ENCODE measurements at places on chromosomes 3 and 15. TPM values are rescaled to one million over a fixed set of nuclear protein-coding genes. Genes with fewer than 3 reads are reported as not detected.
A peak's percentile ranks its signal among the peaks of the same experiment; 100 is the strongest.

Gene TRH
- not detected for total RNA-seq

Gene SPINK8
- not detected for total RNA-seq

Gene CCR8
- not detected for total RNA-seq

Gene TMEM207
- total RNA-seq = not detected

Gene SAMMSON
- not detected for total RNA-seq

DNA sequence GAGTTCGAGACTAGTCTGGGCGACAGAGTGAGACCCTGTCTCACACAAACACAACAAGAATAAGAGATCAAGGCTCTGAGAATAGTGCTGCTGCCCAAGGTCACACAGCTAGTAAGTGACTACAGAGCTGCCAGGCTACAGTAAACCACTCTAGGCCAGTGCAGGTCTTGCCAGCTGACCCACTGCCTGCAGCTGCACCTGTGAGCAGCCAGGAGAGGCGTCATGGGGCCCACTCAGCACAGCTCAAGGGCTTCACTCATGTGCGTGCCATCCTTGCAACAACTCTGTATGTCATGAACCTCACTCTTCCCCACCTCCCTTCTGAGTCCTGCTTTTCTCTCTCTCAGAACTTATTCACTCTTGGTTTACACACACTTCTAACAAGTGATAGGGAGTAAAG lies 176.7 kb downstream of the SMAD6 start:
- no peak for DNase-seq
- H3K4me1 ChIP-seq = peaks cover 35% of the 10 kb centered on the region
- H3K4me3 ChIP-seq = no peak overlapping the region

- no peaks in the 10 kb centered on the region for H3K4me1 ChIP-seq
- H3K27me3 ChIP-seq = no peaks in the 10 kb centered on the region
Observed at GRCh38 chr15:63716929-63717328, 116.8 kb downstream of the HERC1 start.

DNA sequence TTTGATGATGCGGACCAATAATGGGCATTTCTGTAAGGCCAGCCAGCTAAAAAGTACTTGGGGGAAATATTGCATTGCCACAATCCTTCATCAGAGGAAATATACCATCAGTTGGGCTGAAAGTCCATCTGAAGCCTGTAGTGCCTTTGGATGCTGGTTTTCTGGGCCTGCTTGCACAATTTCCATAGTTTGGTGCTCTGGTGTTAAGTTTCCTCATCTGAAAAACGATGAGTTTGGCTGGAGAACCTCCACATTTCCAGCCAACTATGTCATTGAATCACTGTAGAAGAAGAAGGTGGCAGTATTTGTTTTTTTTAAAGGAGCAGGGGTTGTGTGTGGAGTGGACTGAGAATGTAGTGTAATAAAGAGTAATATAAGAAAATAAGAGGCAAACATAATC lies 10.1 kb downstream of the CCNB2 start:
- no peaks in the 10 kb centered on the region for H3K27me3 ChIP-seq
- H3K4me1 ChIP-seq = peaks cover 4% of the 10 kb centered on the region
- no peak overlapping the region for H3K4me3 ChIP-seq
- no peak for DNase-seq
- no peak overlapping the region for H3K27ac ChIP-seq
- H3K36me3 ChIP-seq = no peaks in the 10 kb centered on the region

GRCh38 chr3:26279091-26279490 lies 343.5 kb upstream of the LRRC3B start:
- no peaks in the 10 kb centered on the region for H3K27me3 ChIP-seq
- no peak overlapping the region for H3K4me3 ChIP-seq
- H3K4me1 ChIP-seq = no peaks in the 10 kb centered on the region
- DNase-seq = no peak
- H3K27ac ChIP-seq = no peak overlapping the region

DNA sequence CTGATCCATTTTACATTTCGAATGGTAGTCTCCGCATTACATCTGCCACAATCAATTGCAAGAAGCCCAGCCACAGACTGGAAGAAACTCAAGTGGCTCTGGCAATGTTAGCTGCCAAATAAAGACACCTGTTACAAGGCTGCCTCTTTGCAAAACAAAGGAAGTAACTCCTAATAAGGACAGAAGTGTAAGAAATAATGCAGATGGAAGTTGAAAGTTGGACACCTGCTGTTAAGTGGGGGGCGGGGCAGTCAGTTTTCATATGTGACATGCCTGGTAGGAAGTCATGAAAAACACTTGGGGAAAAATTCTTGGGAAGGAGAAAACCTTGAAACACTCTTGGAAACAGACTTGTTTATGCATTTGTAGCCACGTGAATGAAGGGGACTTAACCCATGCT lies 54.1 kb upstream of the ATP2C1 start:
- no peak for DNase-seq
- H3K4me1 ChIP-seq = peaks cover 65% of the 10 kb centered on the region
- peak overlapping the region; percentile 27 for H3K4me3 ChIP-seq
- peak overlapping the region; percentile 82 for H3K27ac ChIP-seq

- H3K4me3 ChIP-seq = no peak overlapping the region
- H3K27ac ChIP-seq = no peak overlapping the region
- H3K4me1 ChIP-seq = peaks cover 3% of the 10 kb centered on the region
- H3K36me3 ChIP-seq = no peaks in the 10 kb centered on the region
- H3K27me3 ChIP-seq = no peaks in the 10 kb centered on the region
Observed at GRCh38 chr3:149216193-149216869, 5.3 kb downstream of the CP start.

GRCh38 chr3:96319166-96319565 lies 495.2 kb upstream of the EPHA6 start:
- H3K27me3 ChIP-seq = no peaks in the 10 kb centered on the region
- H3K36me3 ChIP-seq = no peaks in the 10 kb centered on the region
- no peak for DNase-seq
- no peaks in the 10 kb centered on the region for H3K4me1 ChIP-seq

DNA sequence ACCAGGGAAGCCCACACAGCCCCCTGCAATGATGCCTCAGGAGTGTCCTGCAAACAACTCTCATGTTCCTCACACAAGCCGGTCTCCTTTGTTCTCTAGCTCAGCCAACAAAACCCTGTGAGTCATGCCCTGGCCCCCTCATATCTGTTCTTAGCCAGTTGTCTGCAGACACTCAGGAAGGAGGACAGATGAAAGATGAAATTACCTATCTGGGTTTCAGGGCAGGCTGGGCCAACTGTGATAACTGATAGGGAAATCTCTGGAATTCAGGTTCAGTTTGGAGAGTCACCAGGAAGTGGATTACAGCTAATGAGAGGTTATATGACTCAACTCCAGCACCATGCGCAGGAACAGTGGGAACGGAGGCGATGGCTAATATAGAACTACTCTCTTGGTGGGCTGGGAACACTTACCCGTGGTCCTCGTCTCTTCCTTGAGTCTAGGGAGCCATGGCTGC lies 352.0 kb upstream of the ADAMTS9 start:
- no peaks in the 10 kb centered on the region for H3K4me1 ChIP-seq
- H3K27me3 ChIP-seq = no peaks in the 10 kb centered on the region
- H3K36me3 ChIP-seq = no peaks in the 10 kb centered on the region
- H3K4me3 ChIP-seq = no peak overlapping the region
- DNase-seq = no peak

DNA sequence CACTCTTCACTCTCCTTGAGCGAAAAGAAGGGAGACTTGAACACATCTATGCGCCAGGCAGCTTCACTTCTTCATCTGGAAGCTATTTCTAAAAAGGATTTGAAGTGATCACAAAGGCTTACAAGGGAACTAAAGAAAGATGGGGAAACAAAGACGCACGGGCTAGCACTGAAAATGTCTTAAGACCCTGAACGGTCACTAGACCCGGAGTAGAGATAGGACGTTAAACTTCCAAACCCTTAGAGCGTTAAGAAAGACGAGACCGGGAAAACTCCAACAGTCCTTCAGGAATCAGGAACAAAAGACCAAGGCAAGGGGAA lies 47.5 kb upstream of the EPHB3 start:
- H3K36me3 ChIP-seq = no peaks in the 10 kb centered on the region

GRCh38 chr3:155560594-155560993 lies 184.3 kb downstream of the PLCH1 start:
- no peak overlapping the region for H3K27ac ChIP-seq
- no peak for DNase-seq
- no peaks in the 10 kb centered on the region for H3K27me3 ChIP-seq
- H3K4me1 ChIP-seq = no peaks in the 10 kb centered on the region

- H3K27me3 ChIP-seq = no peaks in the 10 kb centered on the region
- no peak overlapping the region for H3K4me3 ChIP-seq
- no peak for DNase-seq
- H3K36me3 ChIP-seq = peaks cover 15% of the 10 kb centered on the region
- peaks cover 18% of the 10 kb centered on the region for H3K4me1 ChIP-seq
Observed at GRCh38 chr15:25347707-25348106, 91.1 kb downstream of the UBE3A start.

- no peak overlapping the region for H3K4me3 ChIP-seq
- H3K4me1 ChIP-seq = no peaks in the 10 kb centered on the region
- no peaks in the 10 kb centered on the region for H3K36me3 ChIP-seq
Observed at GRCh38 chr15:63463036-63463435, 41.4 kb upstream of the USP3 start.

- no peaks in the 10 kb centered on the region for H3K27me3 ChIP-seq
- H3K36me3 ChIP-seq = no peaks in the 10 kb centered on the region
- no peak overlapping the region for H3K4me3 ChIP-seq
Observed at GRCh38 chr3:161548301-161548700, 51.7 kb downstream of the OTOL1 start.

DNA sequence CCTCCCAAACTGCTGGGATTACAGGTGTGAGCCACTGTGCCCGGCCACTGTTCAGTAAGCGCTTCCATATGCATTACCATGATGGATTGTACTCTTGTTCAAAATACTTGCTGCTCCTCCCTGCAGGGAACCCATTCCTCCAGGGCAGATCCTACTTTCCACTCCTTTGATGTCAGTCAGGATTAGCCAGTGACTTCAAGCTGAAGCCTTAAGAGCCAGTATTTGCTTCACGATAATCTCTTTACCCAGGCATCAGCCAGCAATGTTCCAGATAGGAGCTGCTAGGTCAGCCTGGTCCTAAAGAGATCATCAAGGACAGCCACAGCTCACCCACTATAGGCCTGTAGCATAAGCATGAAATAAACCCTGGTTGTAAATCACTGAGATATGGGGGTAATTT lies 96.5 kb upstream of the UBE2E2 start:
- no peak overlapping the region for H3K27ac ChIP-seq
- no peaks in the 10 kb centered on the region for H3K36me3 ChIP-seq
- peaks cover 3% of the 10 kb centered on the region for H3K4me1 ChIP-seq
- H3K27me3 ChIP-seq = no peaks in the 10 kb centered on the region

DNA sequence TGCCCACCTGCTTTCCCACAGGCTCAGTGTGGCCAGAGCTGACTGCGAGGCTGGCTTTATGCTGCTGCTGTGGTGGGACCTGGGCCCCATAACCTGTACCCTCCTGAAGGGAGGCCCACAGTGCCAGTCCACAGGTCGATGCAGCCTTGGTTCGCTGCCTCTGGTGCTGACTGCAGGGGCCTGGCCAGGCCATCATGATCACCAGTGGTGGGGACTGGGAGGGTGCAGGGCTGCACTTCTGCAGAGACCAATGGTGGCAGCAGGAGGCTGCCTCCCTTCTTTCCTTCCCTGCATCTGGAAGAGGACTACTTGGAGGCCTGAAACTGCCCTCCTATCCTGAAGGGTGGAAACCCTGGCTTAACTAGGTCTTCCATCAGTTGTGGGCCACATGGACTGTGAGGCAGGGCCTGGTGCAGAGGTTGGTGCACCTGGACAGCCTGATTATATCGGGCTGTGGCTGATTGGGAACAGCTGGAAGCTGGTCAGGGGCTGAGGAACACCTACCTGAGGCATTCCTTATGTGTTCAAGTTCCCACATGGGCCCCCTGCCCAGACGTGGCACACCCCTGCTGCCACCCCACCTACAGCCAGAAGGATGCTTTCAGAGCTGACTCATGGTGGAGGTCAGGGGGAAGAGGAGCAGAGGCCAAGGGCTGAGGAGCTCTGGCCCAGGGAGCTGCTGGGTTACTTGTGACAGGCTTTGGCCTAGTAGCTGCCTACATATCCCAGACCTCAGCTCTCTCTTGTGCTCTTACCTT lies 29.8 kb downstream of the POMGNT2 start:
- no peaks in the 10 kb centered on the region for H3K27me3 ChIP-seq
- peaks cover 2% of the 10 kb centered on the region for H3K36me3 ChIP-seq
- no peaks in the 10 kb centered on the region for H3K4me1 ChIP-seq
- no peak overlapping the region for H3K4me3 ChIP-seq
- DNase-seq = no peak
- no peak overlapping the region for H3K27ac ChIP-seq

DNA sequence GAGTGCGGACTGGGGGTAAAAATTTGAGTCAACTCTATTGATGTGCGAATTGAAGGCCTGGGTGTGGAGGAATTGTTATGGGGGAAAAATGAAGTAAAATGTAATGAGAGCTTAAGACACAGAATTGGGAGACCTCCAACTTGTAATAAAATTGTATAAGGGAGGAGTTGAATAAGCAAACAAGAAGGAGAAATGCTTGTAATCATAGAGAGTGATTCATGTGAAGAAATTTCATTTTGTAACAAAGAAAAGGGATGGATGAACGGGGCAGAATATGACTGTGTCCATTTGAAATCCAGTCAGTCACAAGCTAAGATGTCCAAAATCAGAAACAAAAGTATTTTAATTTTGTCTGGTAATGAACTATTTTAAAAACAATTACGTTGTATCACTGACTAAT lies 552.3 kb downstream of the NAALADL2 start:
- no peaks in the 10 kb centered on the region for H3K4me1 ChIP-seq
- DNase-seq = no peak
- no peak overlapping the region for H3K4me3 ChIP-seq
- no peak overlapping the region for H3K27ac ChIP-seq

All from psoas muscle (tissue), 8 donors.